ENCODE measurements at places on chromosomes 7 and 10.

DNA sequence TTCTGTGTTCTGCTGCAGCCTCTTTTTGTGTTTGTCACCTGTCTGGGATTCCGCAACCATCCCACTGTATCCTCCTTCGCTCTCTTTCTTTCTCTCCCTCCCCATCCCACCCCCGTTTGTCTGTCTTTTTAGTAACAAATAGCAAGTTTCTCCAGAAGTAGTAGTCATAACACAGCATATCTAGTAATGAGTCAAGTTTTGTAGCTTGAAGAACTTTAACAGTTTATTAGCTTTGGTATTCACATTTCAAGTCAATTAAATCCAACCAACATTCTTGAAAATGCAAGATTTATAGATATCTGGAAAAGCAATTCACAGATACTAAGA is 154.1 kb upstream of the MTPN start:
- no peak for DNase-seq

GRCh38 chr7:131745390-131746248 is 189.2 kb upstream of the PODXL start:
- DNase-seq: peak; percentile 70

DNA sequence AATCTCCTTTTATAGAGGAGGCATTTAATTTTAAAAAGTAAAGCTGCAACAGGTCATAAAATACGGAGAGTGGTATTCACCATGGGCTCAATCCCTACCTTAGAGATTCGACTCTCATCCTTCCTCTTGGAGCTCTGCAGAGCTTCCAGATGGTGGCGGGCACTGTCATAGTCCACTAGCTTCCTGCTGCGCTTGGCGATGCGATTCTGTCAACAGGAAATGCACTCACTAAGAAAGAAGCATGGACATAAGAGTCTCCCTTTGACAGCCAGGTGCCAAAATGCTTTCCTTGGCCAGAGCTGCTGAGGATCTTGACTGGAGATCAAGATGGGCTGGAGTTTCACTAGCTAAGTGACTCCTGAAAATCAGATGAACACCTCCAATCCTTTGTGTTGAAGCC is 154.4 kb downstream of the AMPH start:
- no peak for DNase-seq

DNA sequence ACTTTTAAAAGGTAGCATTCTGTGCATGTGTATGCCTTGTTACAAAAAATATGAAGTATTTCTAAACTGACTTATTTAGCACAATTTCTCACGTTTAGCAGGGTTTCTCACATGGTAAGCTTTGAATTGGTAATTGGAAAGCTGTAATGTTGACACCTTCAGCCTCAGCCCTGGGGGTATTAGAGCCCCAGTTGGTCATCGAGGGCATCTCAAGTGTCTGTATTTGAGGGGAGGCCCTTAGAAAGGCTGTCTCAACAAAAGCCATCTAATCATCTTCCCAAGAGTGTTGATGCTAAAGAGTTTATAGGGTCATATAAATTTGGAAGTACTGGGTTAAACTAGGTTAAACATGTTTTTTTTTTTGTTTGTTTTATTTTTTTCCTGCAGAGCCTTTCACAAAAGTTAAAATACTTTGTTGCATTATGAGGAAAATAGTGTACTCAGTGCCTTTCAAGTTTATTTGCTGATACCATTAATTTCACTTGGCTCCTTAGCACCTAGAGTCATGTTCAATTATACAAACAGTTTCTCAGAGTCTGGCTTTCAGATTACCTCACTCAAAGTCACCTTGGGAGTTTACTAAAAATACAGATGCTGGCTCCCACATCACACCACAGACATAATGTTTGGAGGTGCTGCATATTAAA is 134.0 kb downstream of the CD36 start:
- DNase-seq: no peak

GRCh38 chr7:87156709-87157108 is 4.5 kb downstream of the DMTF1 start:
- DNase-seq: no peak

DNA sequence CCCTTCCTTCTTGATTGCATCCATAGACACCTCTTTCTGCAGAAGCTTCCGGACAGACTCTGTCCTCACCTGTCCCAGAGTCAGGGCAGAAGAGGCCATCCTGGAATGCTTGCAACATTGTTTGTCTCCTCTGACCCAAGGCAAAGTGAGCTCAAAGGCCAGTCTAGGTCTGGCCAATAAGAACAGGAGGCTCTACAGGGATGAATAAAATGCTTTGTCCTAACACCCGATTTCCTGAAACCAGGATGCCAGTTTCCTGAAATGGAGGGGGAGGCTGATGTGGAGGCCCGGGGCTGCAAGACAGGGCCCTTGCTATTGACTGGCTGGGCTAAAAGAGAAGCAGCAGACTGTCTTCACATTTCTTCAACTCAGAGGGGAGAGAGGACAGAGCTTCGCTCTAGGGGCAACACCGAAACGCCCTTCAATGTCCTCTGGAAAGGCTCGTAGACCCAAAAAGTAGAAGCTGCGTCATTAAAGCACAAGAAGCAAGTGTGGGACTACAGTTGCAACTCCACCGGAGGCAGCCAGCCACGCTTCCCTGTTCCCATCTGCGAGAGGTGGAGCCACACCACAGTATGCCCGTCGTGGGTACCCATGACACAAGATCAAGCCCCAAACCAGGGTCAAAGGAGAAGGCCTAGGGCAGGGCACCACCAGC is 29.1 kb upstream of the NDST2 start:
- no peak for DNase-seq

- DNase-seq: no peak
Measured at GRCh38 chr10:127973791-127974311, 66.9 kb downstream of the PTPRE start.

- DNase-seq: no peak
Measured at GRCh38 chr7:116122972-116123595, 87.3 kb upstream of the TES start.

DNA sequence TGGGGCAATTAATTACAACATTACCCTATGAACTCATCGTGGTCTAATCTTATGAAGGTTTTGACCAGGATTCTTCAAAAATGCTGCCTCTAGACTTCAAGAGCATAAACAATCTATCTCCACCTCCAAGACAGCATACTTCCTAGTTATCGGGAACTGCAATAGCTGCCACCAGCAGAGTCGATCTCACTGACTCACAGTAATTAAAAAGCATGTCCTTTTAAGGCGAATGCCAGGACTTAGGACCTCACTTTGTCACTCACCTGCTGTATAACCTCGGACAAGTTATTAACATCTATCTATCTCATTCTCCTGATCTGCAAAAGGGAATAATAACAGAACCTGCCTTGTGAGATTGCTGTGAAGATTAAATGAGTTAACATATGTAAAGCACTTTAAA is 666.0 kb upstream of the COBL start:
- DNase-seq: no peak

- no peak for DNase-seq
Measured at GRCh38 chr10:126191192-126191591, 197.1 kb downstream of the ADAM12 start.

DNA sequence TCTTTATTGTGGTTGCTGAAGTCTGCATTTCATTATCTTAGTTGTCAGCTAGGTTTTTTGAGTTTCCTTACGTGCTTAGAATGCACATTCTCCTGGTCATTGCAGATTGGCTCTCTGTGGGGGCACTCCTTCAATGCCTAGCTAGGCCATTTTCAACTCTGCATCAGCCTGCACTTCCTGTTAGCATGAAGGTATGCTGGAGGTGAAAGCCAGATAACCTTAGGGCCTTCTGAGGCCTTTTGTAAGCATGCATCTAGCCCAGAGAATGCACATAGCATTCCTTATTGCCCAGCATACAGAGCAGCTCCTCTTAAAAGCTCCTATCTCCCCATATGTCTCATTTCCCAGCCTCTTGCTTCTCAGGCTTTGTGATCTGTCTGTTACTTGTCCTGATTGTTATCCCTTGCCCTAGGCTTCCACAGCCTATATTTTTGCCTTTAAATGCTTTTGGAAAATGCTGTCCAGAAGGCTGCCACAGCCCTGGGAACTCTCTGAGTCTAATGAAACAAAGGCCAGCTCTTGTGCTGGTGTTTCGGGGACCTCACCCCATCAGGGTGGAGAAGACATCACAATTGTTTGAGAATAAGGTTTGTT is 108.1 kb upstream of the IGFBP3 start:
- DNase-seq: no peak

DNA sequence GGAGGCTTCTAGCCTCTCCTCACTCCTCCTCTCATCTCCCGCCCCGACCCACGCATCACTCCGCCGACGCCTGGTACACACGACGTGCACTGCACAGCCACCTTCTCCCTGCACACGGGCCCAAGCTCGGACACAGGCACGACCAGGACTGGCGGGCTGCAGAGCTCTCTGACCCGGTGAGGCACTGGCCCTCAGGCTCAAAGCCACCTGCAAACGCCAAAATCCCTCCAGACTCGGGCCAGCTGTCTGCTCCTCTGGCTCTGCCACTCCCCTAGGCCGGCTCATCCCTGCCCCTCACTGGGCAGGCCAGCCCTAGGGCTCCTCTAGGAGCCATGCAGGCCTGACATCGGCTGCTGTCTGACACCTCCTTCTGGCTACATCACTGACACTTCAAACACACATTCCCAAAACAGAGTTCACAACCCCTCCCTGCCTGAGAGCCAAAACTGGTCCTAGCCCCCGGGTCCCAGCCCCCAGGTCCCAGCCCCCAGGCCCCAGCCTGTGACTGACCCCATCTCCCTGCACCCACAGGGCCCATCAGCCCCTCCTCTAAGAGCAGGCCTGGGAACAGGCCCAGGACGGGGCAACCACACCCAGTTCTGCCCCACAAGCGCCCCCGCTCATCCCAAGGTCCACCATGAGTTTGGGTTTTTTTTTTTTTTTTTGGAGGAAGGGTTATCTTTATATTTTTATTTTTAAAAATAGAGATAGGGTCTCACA is 35.1 kb downstream of the MAD1L1 start:
- DNase-seq: peak; percentile 39

DNA sequence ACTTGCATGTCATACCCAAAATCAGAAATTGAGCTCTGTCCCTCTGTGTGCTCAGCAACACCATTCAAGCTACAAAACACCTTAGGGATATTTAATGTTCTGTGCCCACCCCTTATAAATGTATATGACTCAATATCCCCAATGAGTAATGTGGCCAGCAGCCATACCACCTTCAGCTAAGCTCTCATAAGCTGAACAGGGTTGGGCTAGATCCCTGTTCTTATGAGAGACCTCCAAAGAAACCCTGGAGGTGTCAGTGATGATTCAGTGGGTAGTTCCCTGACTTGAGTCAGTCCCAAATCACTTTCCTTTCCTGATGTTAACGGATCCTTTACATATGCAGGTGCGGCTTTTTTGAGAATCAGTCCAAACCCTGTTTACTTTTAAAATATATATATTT is 253.8 kb downstream of the CREB5 start:
- no peak for DNase-seq

- DNase-seq: no peak
Measured at GRCh38 chr7:114209968-114210367, 204.6 kb upstream of the FOXP2 start.

GRCh38 chr10:70578371-70578947 is 24.1 kb downstream of the PRF1 start:
- DNase-seq: no peak

DNA sequence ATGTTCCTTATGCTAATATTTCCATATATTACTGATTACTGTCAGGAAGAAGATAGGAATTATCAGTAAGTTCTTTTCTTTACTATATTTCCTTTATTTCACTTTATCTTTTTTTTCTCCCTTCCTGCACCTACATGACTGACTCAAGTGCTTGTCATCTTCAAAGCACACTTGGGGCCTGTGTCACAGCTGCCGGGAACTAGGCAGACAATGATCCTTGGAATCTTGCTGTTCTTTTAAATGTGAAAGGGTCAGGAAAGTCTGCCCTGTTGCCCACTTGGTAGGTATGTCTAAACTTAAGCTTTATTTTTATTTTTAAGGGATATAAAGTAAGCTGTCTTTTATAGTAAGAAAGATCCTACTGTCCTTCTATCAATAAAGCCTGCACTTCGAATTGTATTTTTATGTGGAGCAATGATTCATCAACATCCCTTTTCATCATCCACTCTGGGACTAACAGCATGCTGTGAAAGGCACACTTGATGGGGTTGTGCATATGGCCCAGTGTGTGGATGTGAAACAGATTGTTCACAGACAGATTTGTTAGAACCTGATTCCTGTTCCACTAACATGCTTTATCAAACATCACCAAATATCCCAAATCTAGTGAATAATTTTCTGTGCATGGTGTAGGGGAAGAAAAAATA is 556.9 kb downstream of the DNAJB9 start:
- no peak for DNase-seq

DNA sequence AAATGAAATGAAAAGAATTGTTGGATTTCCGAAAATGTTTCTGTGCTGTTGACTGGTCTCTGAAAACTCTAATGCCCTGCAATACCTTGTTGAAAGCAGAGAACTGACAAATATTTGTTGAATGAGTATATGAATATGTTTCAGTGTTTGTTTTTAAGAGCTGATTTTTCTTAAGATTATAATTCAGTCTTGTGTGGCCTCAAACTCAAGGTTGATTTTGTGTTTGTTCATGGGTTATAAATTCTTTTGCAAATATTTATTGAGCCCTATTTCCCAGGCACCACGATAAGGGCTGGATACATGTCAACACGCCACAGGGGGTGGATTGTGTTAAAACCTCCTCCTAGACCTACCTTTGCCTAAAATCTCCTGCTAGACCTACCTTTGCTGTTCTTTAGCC is 203.9 kb upstream of the PLPP4 start:
- no peak for DNase-seq

GRCh38 chr10:123380491-123381085 is 226.4 kb downstream of the BUB3 start:
- no peak for DNase-seq

GRCh38 chr10:54745436-54745835 is 55.6 kb downstream of the PCDH15 start:
- DNase-seq: no peak
